Thyroid gland (tissue), 4 donors: ENCODE measurements at places on chromosomes 11 and 22. TPM values are rescaled to one million over a fixed set of nuclear protein-coding genes. Genes with fewer than 3 reads are reported as not detected.

DNA sequence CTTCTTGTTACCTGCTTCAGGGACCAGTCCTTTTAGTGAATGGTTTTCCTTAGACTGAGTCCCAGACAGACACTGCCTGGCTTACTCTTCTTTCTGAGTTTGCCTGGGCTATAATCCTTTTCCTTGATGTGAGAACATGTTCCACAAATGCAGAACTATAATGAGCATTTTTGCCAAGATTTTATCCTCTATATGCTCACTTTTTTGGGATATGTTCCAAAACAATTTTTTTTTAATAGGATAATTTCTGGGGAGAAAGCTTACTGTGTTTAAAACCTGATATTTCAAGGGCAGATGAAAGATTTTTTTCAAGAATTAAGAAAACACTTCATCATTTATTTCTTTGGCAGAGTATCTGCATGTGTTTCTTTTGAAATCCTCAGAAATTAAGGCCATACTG, 110.0 kb upstream of the TENM4 start:
- DNase-seq = no peak

Gene CFAP300
- total RNA-seq = 1.5 TPM

Gene MS4A12
- total RNA-seq = not detected

- no peak for DNase-seq
Measured at GRCh38 chr22:30940685-30941362, 27.8 kb downstream of the MORC2 start.

GRCh38 chr22:40637183-40638150, 948 bp upstream of the MRTFA start:
- DNase-seq = no peak

DNA sequence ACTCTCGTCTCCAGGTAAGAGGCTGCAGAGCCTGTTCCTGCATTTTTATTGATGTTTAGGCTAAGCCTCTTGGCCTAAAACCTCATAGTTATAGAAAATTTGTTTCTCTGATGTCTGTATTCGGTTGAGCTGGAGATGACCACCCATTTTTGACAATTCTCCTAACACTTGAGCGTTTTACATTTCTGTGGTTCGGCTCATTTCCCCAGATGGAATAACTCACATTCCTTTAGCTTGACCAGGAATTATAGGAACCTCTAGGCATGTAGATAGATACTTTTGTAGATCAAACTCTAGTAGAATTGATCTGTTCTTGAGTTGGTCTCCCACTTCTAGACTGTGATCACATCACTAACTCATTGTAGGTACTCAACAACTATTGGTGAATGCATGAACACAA, 172.6 kb upstream of the CADM1 start:
- DNase-seq = no peak

Gene YPEL4
- not detected for total RNA-seq

- DNase-seq = no peak
Measured at GRCh38 chr11:79333355-79333754, 107.5 kb downstream of the TENM4 start.
